CD8-positive, alpha-beta memory T cell (primary cell): ENCODE measurements at places on chromosomes 5 and 9.

DNA sequence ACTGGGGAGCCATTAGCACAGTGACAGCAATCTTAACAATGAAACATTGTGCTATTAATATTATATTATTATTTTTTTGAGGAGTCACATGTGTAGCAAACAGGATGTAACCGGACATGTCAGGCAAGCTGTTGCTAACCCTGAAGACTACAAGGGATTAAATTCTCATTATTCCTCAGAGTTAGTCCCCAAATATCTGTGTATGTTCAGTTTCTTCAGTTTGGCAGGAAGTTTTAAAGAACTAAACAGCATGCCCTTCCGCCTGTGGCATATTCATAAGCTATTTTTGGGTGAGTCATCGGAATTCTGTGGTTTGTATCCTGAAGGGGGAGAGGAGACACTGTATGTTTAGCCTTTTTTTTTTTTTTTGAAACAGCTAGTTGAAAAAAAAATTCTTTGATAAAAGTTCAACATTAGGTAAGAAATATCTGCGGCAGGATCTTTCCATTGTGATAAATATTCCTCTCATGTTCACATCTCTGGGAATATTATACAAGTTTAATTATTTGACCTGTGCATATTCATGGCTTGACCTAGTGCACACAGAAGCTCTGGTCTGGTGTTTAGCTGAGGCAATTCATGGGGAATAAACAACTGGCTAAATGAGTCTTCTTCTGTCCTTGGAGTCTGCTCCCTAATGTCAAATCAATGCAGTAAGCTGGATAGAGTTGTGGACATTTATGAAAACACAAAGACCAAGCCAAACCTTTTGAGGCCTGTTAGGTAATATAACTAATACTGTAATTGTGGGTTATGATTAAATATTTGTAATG, 202.7 kb upstream of the CDKN2B start:
- DNase-seq, result no peak

DNA sequence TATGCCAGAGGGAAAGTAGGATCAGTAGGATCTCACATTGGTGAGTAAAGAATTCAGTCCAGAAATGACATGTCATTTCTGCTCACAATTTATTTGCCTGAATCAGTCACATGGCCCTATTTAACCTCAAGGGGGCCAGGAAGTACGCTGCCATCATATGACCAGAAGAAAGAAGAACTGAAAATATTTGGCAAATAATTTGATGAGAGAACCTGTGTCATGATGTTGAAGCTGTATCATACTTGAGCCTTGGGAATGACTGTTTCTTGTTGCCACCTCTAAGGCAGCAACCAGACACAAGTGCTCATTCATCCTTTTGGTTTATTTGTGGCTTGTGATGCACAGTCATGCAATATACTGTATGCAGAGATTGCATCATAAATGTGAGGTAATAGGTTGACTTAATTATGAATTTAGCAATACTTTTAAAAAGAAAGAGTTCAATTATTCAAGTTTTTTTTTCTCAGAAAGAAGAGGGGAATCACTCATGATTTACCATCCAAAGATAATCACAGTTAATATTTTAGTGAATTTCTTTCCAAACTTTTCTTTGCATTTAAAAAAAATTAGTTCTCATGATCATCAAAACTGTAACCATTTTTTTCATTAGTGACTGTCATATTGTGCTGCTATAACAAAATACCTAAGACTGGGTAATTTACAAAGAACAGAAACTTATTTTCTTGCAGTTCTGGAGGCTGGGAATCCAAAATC, 8.2 kb upstream of the ZFYVE16 start:
- no peak for DNase-seq

DNA sequence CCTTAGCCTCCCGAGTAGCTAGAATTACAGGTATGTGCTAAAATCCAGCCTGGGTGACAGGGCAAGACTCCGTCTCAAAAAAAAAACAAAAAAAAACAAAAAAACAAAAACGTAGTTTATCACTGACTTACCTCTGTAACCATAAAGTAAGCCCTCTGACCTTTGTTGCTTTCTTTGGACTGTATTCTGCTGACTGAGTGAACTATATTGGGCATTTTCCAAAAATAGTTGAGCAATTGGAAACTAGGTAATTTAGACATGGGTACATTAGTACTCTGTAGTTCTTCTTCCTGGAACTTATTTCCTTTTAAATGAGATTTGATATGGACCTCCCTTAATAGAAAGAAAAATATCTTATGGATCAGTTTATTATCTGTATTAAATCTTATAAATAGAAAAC, 66.6 kb downstream of the ANKHD1 start:
- no peak for DNase-seq

- DNase-seq, result no peak
These were observed 9.8 kb downstream of the TGFBI start for GRCh38 chr5:136038635-136039034.

- no peak for DNase-seq
These were observed 411.6 kb downstream of the BNC2 start for GRCh38 chr9:16458696-16459420.

DNA sequence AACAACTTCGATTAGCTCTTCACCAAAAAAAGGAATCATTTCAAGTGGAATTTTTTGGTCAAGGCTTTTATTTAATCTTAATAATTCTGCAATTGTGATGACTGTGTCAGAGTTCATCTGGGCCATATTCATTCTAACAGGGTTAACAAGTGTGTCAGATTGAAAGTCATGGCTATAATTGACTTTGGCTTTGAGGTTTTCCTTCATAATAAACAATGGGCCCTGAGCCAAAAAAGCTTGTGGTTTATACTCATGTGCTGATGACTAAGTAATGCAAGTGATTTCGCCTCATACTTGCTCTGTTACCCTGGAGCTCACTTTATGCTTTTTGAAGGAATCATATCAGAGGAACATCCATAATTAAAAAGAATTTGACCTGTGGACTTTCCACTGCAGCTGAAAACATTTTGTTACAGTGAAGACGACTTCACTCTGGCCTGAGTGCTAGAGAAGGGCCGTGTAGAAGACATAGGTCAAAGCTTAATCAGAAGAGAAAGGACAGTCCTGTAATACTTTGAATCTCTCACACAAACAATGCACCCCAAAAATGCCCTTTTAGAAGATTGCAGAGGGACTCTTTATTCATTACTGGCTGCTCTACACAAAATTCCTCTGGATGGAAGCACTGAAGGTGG, 101.7 kb downstream of the GDNF start:
- DNase-seq, result no peak

DNA sequence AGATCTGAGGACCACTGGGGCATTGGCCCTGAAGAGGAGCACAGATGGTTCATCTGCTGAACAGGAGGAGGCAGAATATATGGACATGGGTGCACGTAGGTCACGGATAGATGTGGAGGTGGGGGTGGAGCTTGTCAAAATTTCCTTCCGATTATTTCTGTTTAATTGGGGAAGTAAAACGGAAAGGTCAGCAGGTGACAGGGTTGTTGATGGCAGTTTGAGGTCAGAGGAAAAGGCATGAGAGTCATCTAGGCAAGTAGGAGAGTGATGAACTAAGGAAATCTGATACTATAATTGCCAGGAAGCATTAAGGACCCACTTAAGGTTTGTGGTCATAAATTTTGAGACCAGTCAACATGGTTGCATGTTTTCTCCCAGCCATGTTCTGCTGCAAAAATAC, 8.4 kb upstream of the FAM81B start:
- no peak for DNase-seq

DNA sequence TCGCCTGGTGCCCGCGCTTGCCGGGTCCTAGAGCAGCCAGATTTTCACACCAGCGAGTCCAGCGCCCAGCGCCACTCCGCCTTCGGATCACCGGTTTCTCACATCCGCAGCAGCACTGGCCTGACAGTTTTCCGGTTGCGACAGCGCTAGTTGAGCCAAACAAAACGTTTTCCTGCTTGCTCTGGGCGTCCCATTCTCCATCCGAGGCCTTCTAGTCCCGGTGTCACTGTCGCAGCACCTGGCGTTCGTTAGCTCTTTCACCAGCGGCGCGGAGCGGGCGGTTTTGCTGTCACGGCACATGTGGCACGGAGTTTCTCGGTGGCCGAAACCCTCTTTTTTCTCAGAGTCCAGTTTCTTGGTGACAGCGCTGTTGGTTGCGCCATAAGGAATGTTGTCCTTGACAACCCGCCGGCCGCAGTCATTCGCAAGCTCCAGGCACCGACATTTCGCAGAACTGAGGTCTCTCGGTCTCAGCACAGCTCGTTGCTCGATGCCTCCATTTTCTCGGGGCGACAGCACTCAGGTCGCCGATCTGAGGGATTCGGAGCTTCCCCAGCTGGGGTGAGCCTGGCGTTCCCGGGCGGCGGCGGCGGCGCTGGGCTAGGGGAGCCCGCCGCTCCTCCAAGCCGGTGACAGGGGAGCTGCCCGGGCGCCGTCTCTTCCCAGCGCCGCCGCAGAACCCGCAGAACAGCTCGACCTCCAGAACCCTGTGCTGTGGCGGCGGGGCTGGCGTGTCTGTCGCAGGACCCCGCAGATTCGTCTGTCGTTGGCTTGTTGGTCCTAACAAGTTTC, 47.8 kb downstream of the ANXA2R start:
- peak; percentile 81 for DNase-seq

GRCh38 chr5:96664669-96665068, 2.5 kb downstream of the CAST start:
- DNase-seq, result no peak

- DNase-seq, result no peak
These were observed 540.0 kb downstream of the KCTD16 start for GRCh38 chr5:144710637-144711036.

DNA sequence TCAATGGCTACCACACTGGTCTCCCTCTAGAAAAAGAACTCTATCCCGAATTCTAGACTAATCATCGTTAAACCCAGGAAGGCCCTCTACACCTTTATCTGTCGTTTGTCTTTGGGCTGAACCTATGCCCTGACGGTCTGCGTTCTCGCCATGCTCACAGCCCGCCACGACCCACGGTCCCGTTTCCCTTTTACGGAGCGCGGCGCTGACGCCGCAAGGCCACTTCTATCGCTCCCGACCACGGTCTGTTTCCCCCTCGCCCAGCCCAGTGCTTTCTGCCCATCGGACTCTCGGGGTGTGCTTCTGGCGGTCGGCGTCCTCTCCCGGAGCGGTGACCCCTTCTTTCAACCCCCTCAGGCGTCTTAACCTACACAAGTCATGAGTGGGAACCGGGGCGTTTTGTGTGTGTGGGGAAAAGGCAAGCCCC, 974 bp downstream of the C9orf40 start:
- DNase-seq, result peak; percentile 30

- DNase-seq, result peak; percentile 94
These were observed 556 bp upstream of the CDK9 start for GRCh38 chr9:127785023-127785932.
